A549 (cell line): ENCODE measurements at places on chromosomes 5 and 9.

DNA sequence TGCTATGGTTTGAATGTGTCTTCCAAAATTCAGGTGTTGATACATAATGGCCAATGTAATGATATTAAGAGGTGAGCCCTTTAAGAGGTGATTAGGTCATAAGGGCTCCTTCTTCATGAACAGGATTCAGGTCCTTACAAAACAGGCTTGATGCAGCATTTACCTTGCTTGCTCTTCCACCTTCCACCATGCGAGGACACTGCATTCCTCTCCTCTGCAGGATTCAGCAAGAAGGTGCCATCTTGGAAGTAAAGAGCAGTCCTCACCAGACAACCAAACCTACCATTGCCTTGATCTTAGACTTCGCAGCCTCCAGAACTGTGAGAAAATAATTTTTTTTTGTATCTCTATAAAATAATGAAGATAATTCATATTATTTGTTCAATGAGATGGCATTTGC is 314.0 kb upstream of the SMARCA2 start:
- DNase-seq = no peak

DNA sequence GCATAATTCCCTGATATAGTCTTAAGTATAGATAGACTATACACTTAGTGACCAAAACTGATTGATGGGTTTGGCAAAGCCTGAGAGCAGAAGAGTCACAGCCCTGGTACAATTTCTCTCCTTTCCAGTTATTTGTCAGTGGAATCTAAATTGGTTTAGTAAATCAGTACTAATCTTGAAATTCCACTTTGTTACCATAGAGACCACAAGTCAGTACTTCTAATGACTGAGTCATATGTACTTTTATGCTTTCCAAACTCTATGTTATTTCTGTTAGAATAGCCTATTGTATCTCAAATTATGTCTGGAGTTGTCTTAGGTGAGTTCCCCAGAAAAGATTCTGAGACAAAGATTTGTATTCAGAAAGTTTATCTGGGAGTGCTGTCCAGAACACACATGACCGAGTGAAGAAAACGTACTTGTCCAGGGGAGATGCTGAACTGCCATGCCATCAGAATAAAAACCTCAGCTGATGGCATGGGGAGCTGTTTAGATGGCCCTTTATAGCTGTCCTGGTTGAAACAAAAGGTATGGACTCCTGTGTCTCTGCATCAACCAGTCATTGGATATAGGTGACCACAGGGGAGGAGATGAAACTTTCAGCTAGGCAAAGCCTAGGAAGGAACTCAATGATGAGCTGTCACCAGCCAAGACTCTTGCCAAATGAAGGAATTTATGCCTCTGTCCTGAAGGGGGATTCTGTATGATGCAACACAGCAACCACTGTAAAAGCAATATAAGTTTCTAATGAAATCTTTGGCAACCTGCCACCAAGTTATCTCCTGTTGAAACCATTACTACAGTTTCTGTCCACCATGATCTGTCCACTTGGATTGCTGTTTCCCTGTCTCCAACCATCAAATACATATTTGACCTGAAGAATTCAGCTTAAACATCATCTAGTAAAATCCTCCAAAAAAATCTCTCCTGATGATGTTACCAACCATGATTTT is 18.0 kb upstream of the SMC2 start:
- DNase-seq = no peak

- peak; percentile 78 for DNase-seq
Observed at GRCh38 chr9:124278054-124278540, 20.3 kb downstream of the NEK6 start.

DNA sequence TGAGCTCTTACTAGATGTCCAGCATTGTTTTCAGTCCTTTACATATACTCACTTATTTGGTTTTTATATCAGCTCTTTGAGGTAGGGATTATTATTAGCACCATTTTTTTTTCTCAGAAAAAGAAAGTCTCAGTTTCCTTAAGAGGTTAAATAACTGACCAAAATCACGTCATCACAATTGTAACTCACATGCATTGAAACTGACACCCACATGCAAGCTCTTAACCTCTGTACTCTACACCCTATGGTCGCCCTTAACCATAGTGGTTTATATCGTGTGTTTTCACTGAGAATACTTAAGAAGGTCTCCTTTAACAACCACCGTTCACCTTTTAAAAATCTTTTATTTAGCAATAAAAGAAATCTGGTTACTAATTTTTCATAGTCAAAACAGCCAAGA is 61.0 kb downstream of the PRDM6 start:
- no peak for DNase-seq

DNA sequence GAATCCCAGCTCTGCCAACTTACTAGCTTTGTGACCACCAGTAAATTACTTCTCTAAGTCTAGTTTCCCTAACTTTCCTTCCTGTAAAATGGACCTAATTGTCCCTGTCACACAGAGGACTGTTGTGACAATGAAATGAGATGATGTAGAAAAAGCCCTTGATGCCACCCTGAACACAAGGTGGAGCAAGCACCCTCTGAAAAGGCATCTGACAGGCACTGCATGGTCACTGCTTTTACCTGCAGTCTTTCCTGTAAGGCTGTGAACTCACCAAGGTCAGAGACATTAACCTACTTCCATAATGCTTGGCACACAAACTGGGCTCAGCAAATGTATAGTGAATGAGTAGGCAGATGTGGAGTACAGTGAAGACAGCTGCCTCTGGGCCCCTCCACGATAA is 6.1 kb downstream of the SLC31A2 start:
- no peak for DNase-seq

- no peak for DNase-seq
Observed at GRCh38 chr9:71896761-71897160, 14.2 kb downstream of the ABHD17B start.

- DNase-seq = peak; percentile 58
Observed at GRCh38 chr5:80871541-80871961, 88.6 kb upstream of the RASGRF2 start.

DNA sequence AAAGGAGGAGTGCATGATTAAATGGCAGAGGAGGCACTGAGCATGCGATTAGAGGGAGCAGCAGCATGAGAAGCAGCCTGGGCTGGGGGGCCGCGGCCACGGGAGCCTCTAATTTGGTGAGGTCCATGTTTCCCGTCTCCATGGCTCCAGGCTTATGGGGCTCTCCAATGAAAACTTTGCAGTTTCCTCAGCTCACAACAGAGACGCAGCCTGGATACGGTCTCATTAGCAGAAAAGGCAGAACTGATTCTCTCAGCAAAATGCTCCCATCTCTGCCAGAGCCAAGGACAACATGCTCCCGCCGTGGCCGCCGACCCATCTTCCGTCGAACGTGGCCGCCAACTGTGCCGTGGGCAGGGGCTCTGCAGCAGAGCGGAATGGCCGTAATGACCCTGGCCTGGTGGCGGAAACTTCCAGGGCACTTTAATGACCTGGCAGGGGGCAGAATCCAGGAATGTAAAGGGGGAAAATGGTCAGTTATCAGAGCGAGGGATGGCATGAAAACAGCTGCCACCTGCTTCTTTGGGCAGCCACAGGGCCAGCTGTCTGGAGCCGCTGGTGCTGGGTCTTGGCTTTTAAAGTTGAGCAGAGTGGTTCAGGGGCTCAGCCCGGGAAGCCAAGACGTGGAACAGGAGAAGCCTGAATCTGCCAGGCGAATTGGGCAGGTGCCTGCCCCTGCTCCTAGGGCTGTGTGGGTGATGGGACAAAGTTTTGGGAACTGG is 76.5 kb downstream of the COL5A1 start:
- no peak for DNase-seq

DNA sequence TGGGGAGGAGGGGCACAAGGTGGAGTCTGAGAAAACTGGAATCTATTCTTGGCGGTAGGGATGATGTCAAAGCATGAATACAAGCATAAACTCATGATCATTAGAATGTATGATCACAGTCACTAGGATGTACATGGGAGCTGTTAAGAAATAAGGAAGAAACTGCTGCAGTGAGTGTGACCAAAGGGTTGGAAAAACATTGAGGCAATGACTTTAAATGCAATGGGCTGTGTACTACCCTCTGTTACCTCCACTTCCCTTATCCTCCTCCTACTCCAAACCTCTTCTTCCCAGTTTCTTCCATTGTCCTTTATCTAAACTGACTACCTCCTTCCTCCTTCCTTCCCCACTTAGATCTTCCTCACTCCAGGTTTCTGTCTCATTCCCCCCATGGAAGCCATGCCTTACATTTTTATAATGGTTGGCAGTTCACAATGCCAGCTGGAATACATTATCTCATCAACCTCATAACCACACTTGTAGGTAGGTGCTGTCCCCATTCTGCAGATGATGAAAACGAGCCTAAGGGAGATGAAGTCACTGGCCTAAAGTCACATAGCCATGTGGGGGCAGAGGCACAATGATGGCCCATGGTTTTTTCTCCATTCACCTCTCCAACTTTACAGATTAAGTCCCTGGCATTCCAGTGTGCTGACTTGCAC is 21.9 kb upstream of the TNFSF15 start:
- DNase-seq = no peak

DNA sequence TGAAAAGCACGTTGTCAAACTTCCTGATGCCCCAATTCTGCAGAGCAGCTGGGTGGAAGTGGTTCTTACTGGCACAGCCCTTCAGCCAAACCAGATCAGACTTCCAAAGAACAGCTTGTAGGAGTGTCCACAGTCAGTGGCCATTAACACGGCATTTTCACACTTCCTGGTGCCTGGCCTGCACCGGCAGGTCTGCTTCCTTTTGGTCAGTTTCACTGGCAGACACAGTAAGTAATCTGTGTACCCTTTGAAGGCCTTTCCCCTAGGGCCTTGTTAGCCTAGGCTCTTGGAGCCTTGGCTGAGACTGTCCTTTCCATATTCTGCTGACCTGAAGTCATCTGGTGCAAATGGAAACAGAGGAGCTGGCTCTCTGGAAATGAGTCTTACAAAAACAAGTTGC is 297.5 kb upstream of the TNC start:
- DNase-seq = no peak

DNA sequence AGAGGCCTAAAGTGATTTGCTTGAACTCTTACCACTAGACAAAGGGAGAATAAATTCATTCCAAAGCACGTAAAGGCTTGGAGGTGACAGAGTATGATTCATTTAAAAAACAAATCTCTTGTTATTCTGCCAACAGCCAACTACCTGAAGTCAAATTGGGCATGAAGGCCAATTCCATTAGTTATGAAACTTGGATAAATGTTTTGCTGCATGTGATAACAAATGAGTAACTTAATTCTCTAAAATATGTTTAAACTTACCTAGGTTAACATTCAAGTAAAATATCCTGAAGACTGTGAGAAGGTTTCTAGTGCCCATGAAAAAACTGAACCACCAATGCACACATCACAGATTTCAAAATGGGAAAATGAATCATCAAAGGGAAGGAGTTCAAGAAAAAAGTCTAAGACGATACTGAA is 120.1 kb upstream of the TSLP start:
- DNase-seq = no peak

- no peak for DNase-seq
Observed at GRCh38 chr5:67149951-67150523, 46.6 kb downstream of the CD180 start.

GRCh38 chr5:135862086-135862485 is 27.6 kb downstream of the SLC25A48 start:
- no peak for DNase-seq

DNA sequence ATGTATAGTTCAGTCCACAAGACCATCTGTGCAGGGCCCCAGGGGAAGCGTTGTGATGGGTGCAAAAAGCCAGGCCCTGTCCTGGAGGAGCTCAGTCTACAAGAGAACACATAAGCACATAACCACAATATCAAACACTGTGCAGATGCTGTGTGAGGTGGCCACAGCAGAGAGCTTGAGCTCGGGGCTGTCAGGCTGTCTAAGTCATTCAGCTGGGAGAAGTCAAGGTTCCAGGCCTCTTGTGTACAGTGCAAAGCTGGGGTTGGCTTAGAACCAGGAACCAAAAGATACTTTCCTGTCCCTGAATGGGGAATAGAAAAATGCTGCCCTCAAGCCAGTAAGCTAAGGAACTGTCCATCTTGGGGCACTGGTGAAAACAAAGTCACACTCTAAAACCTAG is 75.0 kb downstream of the PRDM6 start:
- no peak for DNase-seq

- DNase-seq = no peak
Observed at GRCh38 chr5:40409601-40410000, 270.1 kb upstream of the PTGER4 start.

DNA sequence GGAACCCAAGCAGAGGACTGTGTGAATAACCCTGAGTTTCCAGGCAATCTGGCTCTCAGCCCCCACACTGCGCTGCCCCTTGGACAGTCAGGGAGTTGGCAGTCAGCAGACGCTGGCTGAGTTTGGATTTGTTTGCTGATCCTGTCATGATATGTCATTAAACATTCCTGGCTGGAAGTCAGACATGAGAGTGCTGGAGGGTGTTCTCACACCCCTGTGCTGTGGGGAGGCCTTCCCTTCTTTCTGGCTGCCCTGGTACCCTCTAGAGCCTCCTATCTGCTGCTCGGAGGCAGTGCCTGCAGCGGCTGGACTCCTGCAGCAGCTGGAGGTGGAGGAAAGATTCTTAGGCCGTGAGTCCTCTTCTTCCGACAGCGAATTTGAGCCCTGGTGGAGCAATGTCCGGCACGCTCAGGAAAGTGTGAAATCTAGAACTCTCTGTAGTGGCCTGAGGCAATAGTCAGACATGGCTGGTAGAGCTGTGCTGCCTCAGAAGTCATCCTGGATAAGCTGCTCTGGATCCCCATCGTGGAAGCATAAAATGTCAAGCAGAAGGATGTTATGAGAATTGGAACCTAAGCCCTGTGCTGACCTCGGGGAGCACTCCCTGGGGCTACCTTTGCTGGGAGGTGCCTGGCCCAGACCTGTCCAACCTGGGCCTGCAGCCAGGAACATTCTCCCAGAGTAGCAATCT is 72.0 kb downstream of the PDE8B start:
- peak; percentile 23 for DNase-seq

DNA sequence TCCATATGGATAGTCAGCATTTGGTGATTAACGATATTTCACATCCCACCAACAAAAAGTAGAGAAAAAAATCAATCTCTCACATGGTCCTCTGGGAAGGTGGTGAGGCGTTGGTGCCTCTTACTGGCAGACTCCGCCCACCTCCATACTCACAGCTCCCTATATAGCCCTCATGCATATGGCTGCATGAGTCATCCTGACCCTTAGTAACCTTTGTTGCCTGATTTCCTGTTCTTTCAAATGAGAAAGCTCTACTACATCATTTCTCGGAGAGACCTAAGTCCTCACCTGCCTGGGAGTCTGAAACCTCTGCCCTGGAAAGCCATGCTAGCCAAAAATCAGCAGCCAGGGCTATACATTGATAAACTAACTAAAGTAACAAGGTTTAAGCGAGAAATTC is 33.3 kb upstream of the ABCA1 start:
- peak; percentile 52 for DNase-seq

GRCh38 chr5:76473661-76474060 is 70.6 kb downstream of the IQGAP2 start:
- no peak for DNase-seq
